ENCODE measurements at places on chromosomes 1 and 21. TPM values are rescaled to one million over a fixed set of nuclear protein-coding genes. Genes with fewer than 3 reads are reported as not detected.

Gene KRTAP19-3
- not detected for total RNA-seq

Gene TPTE
- 0.54 TPM for total RNA-seq

Gene CD1E
- 0.92 TPM for total RNA-seq

Gene ANGPTL3
- not detected for total RNA-seq

Gene KIF2C
- total RNA-seq: 1.2 TPM

Gene TMEM82
- total RNA-seq: not detected

Gene CD164L2
- 0.50 TPM for total RNA-seq

Gene KRTAP12-2
- total RNA-seq: not detected

Gene AKR7A3
- total RNA-seq: 1.9 TPM

Gene DFFB
- total RNA-seq: 6.2 TPM

Gene MCOLN2
- 1.1 TPM for total RNA-seq

Gene TEX38
- not detected for total RNA-seq

Gene RUNX1
- total RNA-seq: 9.9 TPM

Gene RXFP4
- not detected for total RNA-seq

Gene SLC44A5
- total RNA-seq: 0.11 TPM

Gene ZFP69
- 2.4 TPM for total RNA-seq

Gene LPGAT1
- 308 TPM for total RNA-seq

Gene CGN
- 9.7 TPM for total RNA-seq

All from thyroid gland (tissue), 4 donors.